NCI-H446 treated with DMSO at 0.1 percent for 48 hours (cell line): ENCODE measurements at places on chromosomes 12 and 14.

DNA sequence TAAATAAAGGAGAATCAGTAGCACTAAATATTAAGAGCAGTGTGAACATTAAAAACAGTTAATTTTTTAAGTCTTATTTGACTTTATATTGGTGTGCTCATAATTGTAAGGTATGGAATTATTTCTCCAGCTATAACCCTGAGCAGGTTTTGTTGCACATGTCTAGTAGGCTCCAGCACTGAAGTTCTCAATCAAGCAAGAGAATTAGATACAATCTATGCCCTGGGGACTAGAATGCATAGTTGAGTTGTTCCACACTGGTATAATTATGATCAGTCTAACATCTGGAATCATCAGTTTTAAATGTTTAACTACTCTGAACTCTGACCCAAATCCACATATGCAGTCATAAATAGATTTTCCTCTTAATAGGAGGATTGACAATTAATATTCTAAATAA is 257.8 kb upstream of the ARHGAP5 start:
- DNase-seq, result no peak

DNA sequence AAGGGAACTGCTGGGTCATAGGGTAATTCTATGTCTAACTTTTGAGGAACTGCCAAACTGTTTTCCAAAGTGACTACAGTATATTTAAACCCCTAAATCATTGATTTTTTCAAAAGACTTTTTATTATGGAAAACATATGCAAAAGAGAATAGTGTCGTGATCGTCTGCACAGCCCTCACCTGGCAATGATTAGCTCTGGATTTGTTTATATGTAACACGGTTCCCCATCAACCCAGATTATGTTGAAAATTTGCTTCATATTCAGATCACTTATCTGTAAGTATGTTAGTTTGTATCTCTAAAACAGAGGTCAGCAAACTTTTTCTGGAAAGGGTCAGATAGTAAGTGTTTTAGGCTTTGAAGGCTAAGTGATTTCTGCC is 52.7 kb downstream of the CCDC92 start:
- no peak for DNase-seq

GRCh38 chr14:77065851-77066577 is 32.0 kb upstream of the CIPC start:
- DNase-seq, result no peak

DNA sequence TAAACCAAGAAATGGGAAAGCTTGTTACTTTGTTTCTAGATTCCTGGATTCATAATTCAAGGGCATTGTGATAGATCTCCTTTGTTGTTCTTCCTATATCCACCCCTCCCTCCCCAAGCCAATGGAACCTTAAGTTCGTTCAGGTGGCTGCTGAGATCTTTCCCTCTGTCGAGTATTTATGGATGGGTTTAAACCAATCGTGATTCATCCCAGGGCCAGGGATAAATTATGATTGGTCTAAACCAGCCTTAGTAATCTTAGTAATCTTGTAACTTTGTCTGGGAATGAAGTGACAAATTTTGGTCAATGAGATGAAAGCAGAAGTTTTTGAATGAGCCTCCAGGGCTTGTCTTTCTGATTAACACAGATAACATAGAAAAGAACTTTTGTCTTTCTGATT is 56.1 kb upstream of the PCED1B start:
- DNase-seq, result no peak

GRCh38 chr14:77416836-77417235 is 6.5 kb downstream of the NOXRED1 start:
- no peak for DNase-seq

DNA sequence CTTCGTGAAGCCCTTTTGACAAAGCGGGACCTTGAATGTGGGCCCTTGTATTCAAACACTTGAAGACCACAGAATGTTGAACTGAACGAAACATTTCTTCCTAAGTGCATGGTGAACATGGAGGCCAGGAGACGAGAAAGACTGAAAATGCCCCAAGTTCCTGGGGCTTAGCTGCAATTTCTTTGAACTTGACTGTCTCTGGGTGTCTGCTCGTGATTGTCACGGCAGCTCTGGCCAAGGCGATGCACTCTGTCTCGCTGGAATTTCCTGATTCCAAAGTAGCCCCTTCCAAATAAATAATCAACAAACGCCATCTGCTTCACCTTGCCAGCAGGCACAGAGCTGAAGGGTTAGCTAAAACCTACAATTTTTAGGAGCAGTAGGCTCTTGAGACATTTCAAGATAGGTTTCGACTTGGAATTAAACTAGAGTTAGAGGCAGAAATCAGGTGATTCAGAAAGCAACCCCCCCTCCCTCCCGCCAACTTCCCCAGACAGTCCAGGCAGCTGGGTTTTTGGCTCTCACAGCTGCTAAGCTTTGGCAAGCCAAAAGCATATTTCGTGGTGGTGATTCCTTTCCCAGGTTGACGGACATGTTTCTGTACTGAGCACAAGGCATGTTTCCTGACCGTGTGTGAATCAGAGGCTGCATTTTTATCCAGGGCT is 13.5 kb upstream of the IRF2BPL start:
- peak; percentile 44 for DNase-seq

DNA sequence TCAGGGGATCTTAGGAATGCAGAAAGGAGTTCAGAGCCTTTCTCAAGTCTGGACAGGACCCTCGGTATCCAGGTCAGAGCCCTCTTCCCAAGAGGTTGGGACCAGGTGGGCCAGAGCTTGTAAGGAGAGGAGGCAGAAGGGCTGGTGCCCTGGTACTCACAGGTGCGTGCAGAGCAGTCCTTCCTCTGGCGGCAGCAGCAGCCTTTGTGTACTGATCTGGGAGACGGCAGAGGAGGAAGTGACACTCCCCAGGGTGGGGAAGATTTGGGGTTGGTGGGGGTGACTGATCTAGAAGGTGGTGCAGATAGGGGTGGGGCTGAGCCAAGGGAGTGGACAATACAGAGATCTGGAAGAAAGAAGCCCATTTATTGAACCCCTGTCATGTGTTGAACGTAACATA is at the start of gene ITGB7:
ITGB7 (minus strand) TSS at position 210 of the 400 bp plus-strand sequence. CDS start 6,808 bp downstream, outside the sequence.
- DNase-seq, result no peak

GRCh38 chr12:24421759-24422158 is 472.3 kb upstream of the SOX5 start:
- no peak for DNase-seq
